Activated CD4-positive, alpha-beta T cell treated with anti-CD3 and anti-CD28 coated beads for 1 hour (primary cell): ENCODE measurements at places on chromosomes 16 and 17.

GRCh38 chr17:45073414-45074070 is 12.4 kb downstream of the NMT1 start:
- DNase-seq: no peak

DNA sequence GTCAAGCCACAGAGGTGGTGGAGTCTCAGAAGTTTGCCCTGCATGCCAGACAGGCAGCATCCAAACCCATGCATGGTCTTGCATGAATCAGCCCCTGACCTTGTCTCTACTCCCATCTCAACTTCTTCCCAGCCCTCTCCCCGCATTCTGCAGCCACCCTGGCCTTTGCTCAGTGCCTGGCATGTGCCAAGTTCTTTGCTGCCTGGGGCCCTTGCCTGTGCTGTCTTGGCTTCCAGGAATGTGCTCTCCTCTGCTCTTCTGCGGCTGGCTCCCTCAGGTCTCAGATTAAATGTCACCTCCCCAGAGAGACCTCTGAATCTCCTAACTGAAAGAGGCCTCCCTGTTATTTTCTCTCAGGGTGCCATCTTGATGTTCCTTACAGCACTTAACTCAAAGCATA is 17.6 kb downstream of the DRC3 start:
- no peak for DNase-seq

- DNase-seq: peak; percentile 65
Observed at GRCh38 chr16:4505356-4506147, 29.4 kb downstream of the HMOX2 start.

- DNase-seq: no peak
Observed at GRCh38 chr17:2946144-2946543, 117.3 kb downstream of the OR1D5 start.
